ENCODE measurements at places on chromosomes 16 and 17.

GRCh38 chr16:986925-987582, 5.5 kb downstream of the SOX8 start:
- DNase-seq: no peak

GRCh38 chr16:17417740-17418139, 53.0 kb downstream of the XYLT1 start:
- DNase-seq: no peak

- no peak for DNase-seq
These were observed 76.7 kb upstream of the CBX4 start for GRCh38 chr17:79915850-79916430.

- no peak for DNase-seq
These were observed 588.7 kb downstream of the CDH13 start for GRCh38 chr16:83215406-83216001.

GRCh38 chr17:37802712-37803416, 58.0 kb upstream of the HNF1B start:
- no peak for DNase-seq

DNA sequence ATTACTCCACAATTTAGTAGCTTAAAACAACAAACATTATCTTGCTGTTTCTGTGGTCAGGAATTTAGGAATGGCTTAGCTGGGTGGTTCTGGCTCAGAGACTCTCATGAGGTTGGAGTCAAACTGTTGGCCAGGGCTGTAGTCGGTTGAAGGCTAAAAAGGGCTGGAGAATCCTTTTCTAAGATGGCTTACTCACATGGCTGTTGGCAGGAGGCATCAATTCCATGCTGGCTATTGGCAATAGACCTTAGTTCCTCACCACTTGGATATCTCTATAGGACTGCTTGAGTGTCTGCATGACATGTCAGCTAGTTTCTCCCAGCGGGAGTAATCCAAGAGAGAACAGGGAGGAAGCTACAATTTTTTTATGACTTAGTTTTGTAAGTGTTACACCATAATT, 6.6 kb upstream of the EFCAB13 start:
- DNase-seq: no peak

DNA sequence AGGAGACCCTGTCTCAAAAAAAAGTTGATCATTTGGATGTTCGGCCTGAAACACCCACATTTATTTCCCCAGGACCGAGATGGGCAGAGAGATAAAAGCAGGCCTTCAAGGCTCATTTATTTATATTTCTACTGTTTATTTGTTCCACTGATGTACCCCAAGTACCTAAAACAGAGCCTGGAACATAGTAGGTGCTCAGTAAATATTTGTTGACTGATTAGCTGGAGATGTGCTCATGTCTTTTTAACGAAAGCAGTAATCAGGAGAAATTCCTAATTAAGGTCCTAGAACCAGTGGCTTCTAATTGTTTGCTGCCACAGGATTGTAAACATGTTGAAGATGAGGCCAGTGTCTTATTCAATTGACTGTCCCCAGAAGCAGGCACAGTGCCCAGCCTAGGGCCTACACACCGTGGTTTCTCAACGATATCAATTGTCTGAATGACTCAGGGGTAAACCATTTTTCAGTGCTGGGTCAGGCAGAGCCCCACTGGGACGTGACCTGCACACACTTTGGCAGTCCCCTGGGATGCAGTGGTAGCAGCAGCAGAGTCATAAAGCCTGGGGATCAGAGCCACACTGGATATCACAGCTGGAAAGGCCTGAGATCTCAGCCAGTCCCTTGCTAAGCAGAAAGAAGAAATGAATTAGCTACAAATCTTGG, 34.8 kb downstream of the SOST start:
- no peak for DNase-seq

GRCh38 chr17:62657690-62658089, 30.2 kb downstream of the MRC2 start:
- no peak for DNase-seq

DNA sequence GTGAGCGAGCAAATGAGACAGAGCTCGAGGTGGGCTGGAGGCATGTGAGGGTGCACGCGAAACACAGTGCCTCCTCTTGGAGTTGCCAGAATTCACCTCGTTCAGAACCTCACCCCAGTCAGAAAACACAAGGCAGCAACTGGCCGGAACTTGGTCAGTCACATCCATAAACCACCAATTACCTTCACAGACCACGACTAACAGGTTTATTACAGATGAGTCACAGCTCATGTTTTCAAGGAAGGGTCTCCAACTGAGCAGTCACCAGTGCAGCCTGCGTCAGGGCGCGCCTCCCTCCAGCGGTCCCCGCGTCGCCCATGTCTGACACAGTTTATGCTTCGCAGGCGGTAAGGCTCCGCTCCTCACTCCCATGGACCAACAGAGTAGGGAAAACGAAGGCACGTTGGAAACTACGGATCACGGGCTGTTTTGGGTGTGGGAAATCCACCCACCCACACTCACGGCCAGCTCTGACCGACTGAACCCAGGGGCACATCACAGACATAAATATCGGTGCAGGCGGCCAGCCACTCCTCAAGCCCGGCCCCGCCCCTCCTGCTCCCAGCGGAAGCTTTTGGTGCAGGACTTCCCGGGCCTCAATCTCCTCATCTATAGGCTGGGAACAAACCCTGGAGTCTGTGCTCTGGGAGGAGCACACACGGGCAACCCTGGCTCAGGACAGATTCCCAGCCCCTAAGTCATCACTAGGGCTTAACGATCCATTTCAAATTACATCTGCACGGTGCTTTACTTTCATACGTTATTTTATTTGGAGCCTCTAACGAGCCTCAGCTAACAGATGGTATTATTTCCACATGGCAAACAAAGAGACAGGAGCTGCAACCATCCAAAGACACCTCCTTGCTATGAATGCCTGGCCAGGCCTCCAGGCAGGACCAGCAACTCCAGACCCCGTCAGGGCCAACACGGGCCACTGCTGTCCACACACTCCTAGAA, 126.3 kb downstream of the ZNF778 start:
- no peak for DNase-seq

- no peak for DNase-seq
These were observed 901 bp upstream of the HEATR6 start for GRCh38 chr17:60079401-60080243.

DNA sequence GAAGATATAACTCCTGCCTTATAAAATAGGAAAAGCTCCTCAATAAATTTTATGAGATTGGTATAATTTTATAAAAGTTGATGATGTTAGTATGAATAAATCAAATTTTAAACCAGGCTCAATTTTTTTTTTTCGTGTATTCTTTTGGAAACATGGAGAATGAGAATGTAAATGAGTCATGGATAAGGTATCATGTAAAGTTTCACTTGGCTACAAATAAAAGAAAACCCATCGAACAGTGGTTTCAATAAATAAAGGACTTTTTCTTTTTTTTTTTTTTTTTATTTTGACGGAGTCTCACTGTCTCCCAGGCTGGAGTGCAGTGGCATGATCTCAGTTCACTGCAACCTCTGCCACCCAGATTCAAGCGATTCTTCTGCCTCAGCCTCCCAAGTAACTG, 67.3 kb downstream of the PHKB start:
- no peak for DNase-seq

GRCh38 chr17:28282596-28282995, 36.4 kb upstream of the TMEM97 start:
- no peak for DNase-seq

DNA sequence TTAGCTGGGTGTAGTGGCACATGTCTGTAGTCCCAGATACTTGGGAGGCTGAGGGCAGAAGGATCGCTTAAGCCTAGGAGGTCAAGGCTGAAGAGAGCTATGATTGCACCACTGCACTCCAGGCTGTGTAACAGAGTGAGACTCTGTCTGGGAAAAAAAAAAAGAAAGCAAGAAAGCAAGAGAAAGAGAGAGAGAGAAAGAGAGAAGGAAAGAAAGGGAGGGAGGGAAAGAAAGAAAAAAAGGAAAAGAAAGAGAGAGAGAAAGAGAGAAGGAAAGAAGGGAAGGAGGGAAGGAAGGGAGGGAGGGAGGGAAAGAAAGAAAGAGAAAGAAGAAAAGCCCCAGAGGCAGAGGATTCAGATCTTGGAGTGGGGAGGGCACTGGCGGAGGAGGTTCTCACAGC, 6.5 kb downstream of the DHX58 start:
- DNase-seq: no peak

DNA sequence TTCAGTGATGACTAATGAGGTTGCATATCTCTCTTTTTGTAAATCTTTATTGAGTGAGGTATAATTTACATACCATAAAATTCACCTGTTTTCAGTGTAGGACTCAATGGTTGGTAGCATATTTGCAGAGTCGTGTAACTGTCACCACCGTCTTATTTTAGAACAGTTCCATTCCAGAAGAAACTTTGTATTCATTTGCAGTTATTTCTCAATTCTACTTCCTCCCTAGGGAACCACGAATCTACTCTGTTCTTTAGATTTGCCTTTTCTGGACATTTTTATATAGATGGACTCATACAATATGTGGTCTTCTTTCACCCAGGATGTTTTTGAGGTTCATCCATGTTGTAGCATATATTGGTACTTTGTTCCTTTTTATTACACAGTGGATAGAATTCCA, 3.7 kb downstream of the FTO start:
- no peak for DNase-seq

GRCh38 chr16:20192801-20193200, 119.1 kb upstream of the GPR139 start:
- DNase-seq: no peak

GRCh38 chr17:49696233-49696761, 11.5 kb downstream of the SLC35B1 start:
- no peak for DNase-seq

- no peak for DNase-seq
These were observed 76.0 kb downstream of the ABCC1 start for GRCh38 chr16:16025214-16025968.

- no peak for DNase-seq
These were observed 349.2 kb upstream of the SALL1 start for GRCh38 chr16:51500306-51500705.

- no peak for DNase-seq
These were observed 236.4 kb downstream of the HS3ST3A1 start for GRCh38 chr17:13365331-13365730.

DNA sequence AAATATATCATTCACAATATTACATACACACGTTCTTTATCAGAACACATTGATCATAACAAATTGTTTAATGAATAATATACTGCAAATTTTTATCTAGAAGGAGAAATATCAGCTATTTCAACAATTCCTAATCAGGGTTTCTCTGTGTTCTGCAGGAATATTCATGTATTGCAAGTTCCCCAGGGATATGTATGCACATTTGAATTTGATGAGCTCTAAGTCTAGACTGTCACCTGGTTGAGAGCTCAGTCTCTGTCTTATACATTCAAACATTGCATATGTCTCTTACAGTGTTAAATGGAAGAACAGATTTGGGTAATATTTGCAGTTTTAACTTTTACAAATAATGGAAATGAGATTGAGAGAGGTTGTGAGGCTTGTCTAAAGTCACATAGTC, 829.7 kb downstream of the CDH11 start:
- DNase-seq: no peak

DNA sequence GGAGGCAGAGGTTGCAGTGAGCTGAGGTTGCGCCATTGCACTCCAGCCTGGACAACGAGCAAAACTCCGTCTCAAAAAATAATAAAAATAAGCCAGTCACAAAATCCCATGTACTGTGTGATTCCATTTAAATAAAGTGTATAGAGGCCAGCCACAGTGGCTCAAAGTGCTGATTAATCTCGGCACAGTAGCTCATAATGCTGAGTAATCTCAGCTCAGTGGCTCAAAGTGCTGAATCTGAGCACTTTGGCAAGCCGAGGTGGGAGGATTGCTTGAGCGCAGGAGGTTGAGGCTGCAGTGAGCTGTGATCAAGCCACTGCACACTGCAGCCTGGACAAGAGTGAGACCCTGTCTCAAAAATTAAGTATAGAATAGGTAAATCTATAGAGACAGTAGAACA, 4.9 kb downstream of the TMED6 start:
- DNase-seq: no peak

DNA sequence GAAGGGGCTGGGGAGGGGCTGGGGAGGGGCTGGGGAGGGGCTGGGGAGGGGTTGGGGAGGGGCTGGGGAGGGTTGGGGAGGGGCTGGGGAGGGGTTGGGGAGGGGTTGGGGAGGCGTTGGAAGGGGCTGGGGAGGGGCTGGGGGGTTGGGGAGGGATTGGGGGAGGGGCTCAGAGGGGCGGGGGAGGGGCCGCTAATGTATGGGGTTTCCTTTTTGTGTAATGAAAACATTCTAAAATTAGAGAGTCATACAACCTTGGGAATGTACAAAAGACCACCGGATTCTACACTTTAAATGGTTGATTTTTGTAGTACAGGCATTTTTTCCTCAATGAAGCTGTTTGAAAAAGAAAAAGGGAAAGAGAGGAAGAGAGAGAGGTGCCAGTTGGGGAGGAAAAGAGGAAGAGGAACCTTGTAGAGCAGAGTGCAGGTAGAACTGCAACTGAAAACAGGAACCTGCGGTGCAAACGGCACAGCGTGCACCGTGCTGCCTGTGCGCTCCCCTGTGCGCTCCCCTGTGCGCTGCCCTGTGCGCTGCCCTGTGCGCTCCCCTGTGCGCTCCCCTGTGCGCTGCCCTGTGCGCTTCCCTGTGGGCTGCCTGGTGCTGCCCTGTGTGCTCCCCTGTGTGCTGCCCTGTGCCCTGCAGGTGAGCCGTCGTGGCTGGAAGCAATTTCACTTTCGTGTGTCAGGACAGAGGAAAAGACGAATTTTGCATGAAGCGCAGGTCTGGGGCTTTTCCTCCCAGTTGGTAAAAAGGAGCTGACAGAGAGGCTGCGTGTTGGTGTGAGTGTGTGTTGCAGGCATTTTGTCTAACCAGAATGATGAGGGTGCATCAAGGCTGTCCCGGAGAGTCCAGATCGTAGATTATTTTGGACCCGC, 40.8 kb downstream of the METRNL start:
- no peak for DNase-seq

- DNase-seq: no peak
These were observed 60.6 kb downstream of the SCNN1B start for GRCh38 chr16:23362460-23363317.

DNA sequence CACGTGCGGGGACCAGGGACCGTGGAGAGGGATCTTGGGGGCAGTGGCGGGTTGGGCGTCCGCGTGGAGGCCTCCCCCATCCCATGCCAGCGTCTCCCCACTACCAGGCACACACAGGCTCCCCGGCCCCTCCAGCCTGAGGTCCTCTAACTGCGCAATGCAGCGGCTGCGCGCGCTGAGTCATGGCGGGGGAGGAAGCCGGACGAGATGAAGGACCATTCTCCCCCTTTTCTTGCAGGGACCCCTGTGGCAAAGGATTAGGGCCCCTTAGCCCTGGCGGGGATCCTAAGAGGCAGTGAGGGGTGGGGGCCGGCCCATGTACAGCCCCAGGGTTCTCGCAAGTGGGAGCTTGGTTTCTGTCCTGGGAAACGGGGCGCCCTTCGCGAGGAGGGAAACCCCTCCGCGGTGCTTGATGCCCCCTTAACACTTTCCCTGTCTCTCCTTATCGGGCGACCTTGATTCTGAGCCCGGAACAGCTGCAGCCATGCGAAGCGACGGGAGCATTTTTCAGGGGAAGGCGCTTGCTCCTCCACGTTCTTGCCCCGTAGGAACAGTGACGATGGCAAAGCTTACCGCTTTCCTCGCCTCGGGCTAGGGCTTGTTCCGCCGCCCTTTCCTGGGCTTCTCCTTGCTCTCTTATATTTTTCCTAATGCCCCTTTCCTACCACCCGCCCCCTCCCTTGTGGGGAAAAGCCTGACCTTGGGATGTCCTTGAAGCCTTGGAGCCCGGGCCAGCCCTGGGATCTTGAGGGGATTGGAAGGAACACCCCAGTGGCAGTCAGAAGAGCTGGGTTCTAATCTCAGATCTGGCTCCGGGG, 592 bp downstream of the ALDOA start:
- no peak for DNase-seq
